Iris pigment epithelial cell (primary cell): ENCODE measurements at places on chromosomes 6 and 20.
A peak's percentile ranks its signal among the peaks of the same experiment; 100 is the strongest.

- DNase-seq: no peak
Observed at GRCh38 chr6:15391500-15391899, 145.6 kb downstream of the JARID2 start.

DNA sequence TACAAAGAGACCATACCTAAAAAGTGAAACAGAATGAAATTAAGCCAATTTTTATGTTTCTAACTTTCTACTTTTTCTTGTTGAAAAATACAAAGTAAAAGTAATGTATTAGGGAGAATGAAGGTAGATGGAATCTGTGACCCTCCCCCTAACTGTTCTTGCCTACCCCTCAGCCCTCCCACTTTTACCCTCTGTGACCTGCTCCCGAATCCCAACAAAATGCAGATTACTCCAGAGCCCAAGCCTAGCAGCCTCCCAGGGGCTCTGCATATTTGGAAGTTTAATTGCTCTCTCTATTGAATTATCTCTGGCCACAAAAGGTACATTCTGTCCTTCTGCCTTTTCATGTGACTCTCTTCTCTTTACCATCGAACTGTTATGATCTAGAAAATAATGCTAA lies 201.5 kb downstream of the PKHD1 start:
- DNase-seq: no peak

DNA sequence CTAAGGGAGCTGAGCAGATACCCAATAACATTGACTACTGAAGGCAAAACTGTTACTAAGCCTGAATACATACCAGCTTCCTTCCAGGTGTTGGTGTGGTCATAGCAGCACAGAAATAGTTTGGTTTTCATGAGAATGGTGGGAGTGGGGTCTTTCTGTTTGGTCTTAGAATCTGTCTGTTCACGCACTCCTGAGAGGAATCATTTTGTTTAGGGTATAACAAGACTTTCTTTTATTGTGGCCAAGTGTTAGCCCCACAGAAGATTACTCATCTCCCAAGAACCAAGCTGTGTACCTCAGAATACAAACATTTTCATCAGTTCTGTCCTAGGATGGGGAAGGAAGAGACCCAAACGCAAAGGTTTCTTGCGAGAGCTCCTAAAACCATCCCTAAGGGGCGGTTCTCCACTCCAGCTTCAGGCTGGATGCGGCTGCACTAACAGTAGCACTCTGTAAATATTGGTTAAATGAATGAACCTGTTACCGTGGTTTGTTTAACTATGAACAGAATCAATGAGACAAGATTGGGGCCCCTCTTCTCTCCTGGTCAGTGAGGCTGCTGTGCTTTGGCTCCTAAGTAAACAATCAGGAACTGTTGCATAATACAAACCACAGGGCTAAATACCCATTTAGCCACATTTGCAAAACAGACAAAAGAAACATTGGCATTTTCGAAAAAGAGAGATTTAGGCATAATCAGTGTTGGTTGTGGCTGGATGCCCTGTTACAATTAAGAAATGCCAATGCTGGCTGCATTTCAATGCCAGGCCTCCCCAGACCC lies 44.9 kb downstream of the SNAP25 start:
- peak; percentile 23 for DNase-seq

- no peak for DNase-seq
Observed at GRCh38 chr6:167469672-167470071, 144.8 kb downstream of the TTLL2 start.

DNA sequence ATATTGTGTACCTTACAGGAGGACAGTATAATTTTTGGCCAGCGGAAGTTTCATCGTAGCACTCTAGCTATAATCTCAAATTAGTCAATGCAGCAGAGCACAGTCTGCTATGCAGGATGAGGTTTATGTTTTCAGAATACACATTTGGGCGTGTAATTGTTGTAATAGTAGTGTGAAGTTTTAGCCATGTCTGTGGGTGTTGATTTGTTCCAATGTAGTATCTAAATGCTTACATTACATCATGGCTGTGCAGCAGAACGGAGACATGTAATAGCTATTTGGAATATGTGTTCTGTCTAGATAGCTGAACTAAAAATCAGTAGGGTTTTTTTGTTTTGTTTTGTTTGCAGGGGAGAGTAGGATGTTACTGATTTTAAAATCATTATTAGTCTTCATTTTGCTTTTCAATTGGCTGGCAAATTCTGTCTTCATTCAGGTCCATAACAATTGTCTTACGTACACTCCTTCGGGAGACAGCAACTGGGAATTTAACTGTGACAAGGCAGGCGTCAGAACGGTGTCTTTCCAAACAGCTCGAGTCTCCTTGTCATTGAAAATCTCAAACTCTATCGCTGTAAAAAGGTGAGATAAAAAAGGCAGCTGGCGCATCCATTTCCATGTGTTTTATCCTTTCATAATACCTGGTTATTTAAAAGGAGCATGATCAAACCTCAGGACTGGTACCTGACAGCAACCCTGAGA lies 65.1 kb upstream of the CDH4 start:
- DNase-seq: peak; percentile 42

DNA sequence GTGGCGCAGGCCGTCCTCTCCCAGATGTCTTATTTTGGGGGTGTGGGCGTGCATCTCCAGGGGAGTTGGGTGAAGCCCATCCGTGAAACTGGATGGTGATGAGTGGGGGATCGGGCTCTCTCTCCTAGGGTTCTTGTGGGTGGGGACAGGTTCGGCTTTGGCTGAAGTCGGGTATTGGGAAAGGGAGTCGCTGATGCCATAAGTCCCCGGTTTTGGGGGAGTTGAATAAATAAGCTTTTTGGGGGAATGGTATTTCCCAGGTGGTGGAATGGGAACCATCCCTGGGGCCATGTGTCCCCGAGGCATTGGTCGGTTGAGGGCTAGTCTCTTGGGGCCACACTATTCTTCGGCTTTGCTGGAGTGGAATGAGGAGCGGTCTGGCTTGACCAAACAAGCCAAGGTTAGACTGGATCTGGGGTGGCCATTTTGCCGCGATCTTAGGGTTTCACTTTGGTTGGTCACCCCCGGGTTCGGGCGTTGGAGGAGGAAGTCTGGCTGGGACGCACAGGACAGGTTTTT lies 481 bp downstream of the ZNF133 start:
- peak; percentile 28 for DNase-seq

- peak; percentile 54 for DNase-seq
Observed at GRCh38 chr6:11535801-11536230, 1.7 kb upstream of the TMEM170B start.

DNA sequence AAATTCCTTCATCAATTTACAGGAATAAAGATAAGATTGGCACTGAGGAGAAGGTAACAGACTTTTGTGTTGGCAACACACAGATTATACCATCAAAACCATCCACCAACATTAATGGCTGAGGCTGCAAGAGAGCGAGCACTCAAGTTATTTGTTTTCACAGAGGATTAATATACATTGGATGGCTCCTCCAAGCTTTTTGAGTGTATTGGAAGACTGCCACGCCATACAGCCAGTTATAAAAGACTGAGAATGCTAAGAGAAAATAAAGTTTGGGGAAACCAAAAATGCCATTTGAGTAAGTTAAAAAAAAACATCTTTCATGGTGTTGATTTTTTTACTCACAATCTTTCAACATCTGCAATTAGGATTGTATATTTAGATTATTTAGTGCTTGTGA lies 973.8 kb upstream of the SLC35B3 start:
- no peak for DNase-seq

GRCh38 chr6:134446896-134447295 lies 129.0 kb upstream of the SGK1 start:
- no peak for DNase-seq

GRCh38 chr6:128400875-128401274 lies 119.5 kb downstream of the PTPRK start:
- no peak for DNase-seq

DNA sequence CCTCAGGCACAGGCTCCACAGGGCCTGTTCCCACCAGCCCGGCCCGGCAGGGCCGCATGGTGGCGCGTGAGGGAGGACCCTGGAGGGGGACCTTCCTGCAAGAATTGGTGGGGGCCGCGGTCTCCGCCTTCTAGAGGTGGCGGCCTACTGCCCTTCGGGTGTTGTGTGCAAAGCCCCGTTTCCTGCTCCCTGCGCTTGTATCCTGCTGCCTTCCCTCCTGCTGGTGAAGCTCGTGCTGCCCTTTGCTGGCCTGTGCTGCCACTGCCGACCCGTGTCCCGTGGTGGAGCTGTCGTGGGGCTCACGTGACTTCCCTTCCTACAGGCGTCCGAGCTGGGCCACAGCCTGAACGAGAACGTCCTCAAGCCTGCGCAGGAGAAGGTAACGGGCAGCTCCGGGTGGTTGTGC lies 8.4 kb upstream of the COL20A1 start:
- DNase-seq: no peak

GRCh38 chr6:46129291-46129628 lies 529 bp upstream of the ENPP4 start:
- DNase-seq: no peak

DNA sequence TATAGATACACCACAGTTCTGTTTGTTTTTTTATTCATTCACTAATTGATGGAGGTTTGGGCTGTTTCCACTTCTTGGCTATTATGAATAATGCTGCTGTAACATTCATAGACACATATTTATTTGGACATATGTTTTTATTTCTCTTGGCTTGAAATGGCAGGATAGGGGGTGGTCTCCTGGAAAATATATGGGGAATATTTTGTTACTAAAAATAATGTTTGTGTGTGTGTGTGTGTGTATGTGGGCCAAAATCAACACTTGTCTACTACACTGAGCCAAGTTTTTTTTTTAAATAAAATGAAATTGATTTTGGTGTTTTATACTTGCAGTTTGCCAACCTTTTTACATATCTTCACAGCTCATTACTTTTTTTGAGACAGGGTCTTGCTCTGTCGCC lies 264.4 kb upstream of the SULF2 start:
- DNase-seq: no peak

- DNase-seq: no peak
Observed at GRCh38 chr6:42989923-42990322, 5.6 kb downstream of the PPP2R5D start.

DNA sequence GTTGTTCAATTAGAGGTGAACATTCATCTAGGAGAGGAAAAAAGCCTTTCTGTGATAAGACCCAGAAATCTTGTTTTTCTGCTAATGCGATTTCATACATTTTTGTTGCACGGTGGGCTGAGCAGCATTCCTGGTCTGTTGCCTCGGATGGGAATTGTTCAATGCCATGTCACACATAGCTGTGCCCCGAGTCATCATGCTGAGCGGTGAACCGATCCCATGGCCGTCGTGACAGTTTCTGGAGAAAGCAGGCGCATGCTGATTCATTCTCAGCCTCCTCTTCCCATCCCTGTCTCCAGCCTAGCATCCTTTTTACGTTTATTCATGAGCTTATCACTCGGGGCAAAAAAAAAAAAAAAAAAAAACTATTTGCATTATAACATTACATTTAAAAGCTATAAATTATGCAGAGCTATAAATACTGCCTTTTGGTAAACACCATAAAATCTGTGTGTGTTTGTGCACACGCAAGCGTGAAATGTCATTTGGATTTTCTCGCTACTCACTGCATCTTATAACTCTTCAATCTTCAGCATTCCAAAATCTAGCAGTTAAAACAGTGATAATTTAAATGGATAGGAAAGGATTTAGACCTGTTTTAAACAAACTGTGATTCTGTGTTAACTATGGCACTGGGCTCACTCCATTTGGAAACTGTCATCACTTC lies 58.9 kb upstream of the IFNGR1 start:
- DNase-seq: peak; percentile 74

GRCh38 chr6:46380152-46380807 lies 111.0 kb downstream of the RCAN2 start:
- no peak for DNase-seq

- peak; percentile 27 for DNase-seq
Observed at GRCh38 chr6:47256361-47256760, 53.3 kb downstream of the TNFRSF21 start.

DNA sequence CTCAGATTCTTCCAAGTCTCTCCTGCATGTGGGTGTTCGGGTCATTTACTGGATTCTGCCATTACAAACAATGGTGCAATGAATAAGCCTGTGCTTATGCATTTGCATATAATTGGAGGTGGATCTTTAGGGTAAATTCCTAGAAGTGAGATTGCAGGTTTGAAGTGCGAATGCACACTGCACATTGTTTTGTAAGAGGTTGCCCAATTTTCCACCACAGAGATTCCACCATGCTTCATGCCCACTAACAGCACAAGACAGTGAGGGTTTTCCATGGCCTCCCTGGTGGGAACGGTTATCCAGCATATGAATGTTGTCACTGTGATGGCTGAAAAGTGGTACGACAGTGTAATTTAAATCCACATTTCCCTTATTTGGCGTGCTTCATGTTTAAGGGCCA lies 178.8 kb upstream of the PMEPA1 start:
- no peak for DNase-seq

DNA sequence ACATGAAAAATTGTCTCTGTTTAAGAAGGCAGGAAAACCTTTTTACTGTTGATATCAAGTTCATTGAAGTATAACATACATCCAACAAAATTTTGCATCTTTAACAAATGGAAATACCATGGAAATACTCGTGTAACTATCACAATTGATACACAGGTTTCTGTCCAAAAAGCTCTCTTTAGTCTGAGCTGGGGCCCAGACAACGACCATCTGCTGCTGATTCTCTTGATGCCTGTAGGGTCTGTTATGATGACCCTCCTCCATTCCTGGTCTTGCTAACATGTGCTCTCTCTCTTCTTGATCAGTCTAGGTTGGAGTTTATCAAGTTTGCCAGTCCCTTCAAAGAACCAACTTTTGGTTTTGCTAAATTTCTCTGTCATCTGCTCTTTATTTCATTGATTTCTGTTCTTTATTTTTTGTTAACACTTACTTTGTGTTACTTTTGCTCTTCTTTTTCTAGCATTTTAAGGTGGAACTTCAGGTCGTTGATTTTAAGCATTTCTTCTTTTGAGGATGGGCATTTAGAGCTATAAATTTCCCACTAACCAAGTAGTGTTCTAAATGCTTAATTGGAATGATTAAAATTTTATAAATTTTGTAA lies 116.8 kb downstream of the PSMB1 start:
- no peak for DNase-seq

- DNase-seq: peak; percentile 9
Observed at GRCh38 chr6:169371344-169372127, 117.9 kb upstream of the THBS2 start.

DNA sequence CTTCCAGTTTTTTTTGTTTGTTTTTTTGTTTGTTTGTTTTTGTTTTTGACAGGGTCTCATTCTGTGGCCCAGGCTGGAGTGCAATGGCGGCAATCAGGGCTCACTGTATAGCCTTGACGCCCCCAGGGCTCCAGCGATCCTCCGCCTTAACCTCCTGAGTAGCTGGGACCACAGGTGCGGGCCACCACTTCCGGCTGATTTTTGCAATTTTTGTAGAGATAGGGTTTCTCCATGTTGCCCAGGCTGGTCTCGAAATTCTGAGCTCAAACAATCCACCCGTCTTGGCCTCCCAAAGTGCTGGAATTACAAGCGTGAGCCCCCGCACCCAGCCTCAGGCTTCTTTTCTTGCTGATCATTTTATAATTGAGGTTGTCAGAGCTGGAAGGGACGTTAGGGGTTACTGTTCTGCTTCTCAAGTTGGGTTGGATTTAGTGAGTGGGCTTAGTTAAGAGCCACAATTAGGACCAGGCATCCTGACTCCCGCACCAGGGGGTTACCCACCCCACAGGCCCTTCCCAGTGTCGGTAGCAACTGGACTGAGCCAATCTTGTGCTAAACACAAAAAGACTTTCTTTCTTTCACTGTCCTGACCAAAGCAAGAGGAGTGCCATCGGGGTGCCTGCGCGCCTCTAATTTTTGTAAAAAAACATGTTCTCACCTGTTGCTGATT lies 13.1 kb upstream of the ZSCAN9 start:
- peak; percentile 12 for DNase-seq
